DMS 273 treated with DMSO at 0.1 percent for 48 hours (cell line): ENCODE measurements at places on chromosomes 16 and 17.

DNA sequence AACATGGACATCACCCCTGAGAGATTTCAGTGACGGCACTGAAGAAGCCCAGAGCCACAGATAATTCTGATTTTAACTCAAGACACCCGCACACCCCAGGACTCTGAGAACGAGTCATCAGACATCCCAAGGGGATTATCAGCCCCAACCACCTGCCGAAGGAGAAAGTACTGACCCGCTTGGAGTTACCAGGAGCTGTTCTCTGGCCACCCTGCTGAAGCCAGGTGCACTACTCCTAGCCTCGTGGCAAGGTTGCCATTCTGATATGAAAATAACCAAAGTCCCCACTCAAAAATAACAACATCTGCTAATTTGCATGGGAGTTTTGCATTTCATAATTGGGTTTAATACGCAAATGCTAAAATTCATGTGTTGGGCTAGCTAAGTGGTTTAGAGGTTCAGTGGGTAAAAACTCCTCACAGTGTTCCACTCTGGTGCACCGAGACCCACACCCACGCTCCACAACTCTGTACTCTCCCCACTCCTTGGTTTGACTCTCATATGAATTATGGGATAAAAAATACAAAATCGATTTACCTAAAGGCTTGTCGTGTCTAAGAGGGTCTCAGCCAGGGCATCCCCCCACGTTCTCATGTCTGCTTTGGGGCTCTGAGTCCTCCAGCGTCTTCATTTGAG lies 143.0 kb upstream of the NOL11 start:
- DNase-seq = no peak

DNA sequence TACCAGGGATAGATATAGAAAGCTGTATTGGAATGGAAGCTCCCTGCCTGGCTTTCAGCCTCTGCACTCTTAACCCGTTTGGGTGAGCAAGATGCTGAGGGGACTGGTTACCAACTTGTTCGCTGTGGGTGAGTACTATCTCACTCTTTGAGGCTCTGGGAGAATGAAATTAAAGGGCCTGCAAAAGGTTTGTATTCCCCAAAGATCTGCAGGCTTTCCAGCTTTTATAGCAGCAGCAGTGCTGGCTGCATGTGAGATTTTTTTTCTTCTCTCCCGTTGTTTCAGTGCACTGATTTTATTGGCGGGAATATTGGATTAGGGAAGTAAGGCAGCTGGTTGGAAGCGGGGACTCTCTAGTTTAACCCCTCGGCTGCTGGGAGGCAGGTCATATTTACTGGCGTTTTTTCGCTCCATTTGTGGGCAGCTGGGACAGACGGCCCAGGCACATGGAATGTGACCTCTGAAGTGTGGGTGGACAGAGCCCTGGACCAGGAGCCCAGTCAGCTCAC lies 30.9 kb downstream of the C17orf75 start:
- peak; percentile 58 for DNase-seq

- no peak for DNase-seq
Observed at GRCh38 chr17:68954146-68954896, 871 bp downstream of the ABCA8 start.

DNA sequence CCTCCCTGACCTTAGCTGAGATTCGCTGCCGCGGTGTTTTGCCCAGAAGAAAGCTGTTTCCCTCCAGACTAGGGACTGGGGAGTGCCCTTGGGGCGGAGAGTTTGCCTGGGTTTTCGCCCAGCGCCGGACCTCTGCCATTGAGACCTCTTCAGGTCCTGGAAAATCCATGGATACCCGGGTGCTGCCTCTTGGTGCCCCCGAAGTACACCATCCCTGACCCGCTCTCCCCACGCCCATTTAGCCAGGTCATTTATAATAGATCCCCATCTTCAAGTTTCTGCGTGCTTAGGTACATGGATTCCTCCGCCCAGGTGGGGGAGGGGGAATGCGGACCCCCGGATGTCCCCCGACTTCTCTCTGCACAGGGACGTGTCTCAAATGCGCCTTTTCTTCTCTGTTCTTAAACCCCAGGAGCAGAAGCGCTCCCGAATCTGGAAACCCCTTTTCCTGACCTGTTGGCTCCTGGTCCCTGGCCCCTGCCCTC lies 15.0 kb upstream of the CBX8 start:
- no peak for DNase-seq

DNA sequence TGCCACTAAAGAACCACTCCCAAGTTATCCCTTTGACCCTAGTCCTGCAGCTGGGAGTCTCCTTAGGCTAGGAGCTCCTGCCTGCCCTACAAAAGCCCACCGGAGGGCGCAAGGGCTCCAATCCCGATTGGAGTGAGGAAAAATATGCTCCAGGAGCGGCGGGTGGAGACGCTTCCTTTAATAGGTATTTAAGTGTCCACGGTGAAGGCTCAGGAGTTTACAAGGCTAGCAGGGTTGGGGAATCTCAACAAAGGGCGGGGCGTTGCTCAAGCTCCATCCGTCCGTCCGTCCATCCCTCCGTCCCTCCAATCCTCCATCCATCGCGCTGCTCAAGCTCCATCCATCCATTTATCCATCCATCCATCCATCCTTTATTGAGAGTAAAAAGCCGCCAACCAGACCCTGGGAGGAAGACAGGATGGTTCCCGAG lies 556 bp upstream of the SPNS1 start:
- peak; percentile 40 for DNase-seq

- DNase-seq = no peak
Observed at GRCh38 chr16:73414638-73415037, 366.7 kb upstream of the ZFHX3 start.

GRCh38 chr16:84514295-84514873 lies 9.9 kb upstream of the MEAK7 start:
- DNase-seq = no peak

DNA sequence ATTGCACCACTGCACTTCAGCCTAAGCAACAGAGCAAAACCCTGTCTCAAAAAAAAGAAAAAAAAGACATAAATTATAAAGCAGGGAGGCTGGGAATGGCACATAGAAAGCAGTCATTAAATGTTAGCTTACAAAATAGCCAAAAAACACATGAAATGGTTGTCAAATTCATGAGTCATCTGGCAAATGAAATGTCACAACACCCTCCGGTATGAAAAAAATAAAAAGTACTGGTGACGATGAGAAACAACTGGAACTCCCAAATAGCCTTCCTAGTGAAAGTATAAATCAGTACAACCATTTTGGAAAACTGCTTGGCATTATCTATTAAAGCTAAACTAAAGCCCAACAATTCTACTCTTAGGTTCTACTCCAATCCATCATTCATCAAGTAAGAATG lies 3.5 kb upstream of the KATNB1 start:
- no peak for DNase-seq

- no peak for DNase-seq
Observed at GRCh38 chr17:21287703-21288449, 3.4 kb downstream of the MAP2K3 start.

GRCh38 chr17:58415371-58416055 lies 1.8 kb downstream of the RNF43 start:
- no peak for DNase-seq

DNA sequence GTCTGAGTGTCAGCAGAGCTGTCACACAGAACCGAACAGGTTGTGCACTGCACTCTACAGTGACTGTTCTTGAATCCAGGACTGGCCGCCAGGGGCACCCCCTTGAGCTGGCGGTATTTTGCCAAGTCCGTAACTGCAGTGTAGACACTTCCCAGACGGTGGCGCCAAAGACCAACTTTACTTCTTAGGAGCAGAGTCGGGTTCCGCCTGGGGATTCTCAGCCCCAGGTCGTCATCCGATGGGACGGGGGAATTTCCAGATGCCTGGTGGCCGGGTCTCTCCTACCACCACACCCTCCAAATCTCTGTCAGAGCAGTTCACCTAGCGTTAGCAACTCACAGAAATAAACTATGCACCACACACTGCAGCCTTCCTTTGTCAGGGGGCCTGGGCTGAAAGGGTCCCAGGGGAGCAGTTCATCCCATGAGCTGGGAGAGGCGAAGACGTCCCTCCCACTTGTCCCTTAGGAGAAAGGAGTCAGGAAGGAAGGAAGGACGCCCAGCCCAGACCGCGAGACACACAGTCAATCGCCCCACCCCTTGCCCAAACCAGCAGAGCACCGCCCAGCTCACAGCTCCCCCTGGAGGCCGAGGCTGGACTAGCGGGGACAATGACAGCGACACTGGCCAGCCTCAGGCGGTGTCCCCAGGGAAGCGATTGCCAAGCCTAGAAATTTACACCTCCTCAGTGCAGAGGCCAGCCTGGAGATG lies 7.4 kb upstream of the RIPOR1 start:
- DNase-seq = peak; percentile 83

DNA sequence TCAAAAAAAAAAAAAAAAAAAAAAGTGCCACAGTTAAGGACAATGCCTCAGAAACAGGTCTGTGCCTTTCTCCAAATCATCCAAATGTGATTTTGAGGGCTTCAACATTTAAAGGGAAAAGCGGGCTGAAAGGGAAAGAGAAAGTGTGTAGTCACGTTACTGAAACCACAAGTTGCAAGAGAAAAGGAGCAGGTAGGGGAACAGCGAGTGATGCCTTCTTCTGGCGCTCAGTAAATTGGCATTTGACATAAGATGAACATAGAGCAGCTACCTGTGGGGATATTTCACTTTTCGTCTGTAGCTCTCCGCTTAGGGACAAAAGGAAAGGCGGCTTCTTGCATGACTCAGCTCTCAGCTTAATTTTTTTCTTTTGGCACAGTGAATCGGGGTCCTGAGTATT lies 11.1 kb downstream of the CMTM2 start:
- no peak for DNase-seq

- no peak for DNase-seq
Observed at GRCh38 chr16:88698646-88699045, 7.6 kb downstream of the RNF166 start.

- no peak for DNase-seq
Observed at GRCh38 chr17:51666971-51667705, 406.8 kb downstream of the UTP18 start.

GRCh38 chr17:19407601-19408345 lies 3.3 kb upstream of the RNF112 start:
- DNase-seq = no peak

DNA sequence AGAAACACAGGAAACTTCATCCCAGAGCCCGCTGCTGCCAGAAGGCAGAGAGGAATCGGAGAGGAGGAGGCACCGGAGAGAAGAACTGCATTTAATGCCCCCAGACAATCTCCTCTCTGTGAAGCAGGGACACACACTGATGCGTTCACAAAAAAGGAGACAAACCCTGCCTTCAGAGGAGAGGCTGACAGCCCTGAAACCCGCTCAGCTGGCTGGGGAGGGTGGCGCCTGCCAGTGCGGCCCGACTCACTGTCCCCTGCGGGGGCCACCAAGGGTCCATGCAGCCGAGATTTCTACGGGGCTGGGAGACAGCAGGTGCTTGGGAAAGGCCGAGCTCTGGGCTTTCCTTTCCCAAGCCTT lies 21.9 kb upstream of the CACNG1 start:
- no peak for DNase-seq

DNA sequence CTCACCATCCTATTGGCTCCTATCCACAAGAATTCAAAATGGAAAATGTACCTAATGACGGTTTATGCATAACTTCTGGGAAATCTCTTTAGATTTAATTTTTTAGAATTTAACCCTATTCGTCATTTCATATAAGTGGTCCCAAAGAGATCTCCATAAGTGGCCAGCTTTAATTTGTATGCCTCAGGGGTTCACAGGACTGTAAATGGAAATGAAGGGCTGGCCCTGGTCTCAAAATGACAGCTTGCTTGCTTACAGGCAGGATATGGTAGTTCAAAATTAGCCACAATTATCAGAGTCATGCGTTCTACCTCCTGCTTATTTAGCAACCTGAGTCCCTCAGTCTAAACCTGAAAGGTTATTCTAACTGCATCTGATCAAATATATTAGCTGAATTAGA lies 6.6 kb upstream of the NACA2 start:
- DNase-seq = no peak

DNA sequence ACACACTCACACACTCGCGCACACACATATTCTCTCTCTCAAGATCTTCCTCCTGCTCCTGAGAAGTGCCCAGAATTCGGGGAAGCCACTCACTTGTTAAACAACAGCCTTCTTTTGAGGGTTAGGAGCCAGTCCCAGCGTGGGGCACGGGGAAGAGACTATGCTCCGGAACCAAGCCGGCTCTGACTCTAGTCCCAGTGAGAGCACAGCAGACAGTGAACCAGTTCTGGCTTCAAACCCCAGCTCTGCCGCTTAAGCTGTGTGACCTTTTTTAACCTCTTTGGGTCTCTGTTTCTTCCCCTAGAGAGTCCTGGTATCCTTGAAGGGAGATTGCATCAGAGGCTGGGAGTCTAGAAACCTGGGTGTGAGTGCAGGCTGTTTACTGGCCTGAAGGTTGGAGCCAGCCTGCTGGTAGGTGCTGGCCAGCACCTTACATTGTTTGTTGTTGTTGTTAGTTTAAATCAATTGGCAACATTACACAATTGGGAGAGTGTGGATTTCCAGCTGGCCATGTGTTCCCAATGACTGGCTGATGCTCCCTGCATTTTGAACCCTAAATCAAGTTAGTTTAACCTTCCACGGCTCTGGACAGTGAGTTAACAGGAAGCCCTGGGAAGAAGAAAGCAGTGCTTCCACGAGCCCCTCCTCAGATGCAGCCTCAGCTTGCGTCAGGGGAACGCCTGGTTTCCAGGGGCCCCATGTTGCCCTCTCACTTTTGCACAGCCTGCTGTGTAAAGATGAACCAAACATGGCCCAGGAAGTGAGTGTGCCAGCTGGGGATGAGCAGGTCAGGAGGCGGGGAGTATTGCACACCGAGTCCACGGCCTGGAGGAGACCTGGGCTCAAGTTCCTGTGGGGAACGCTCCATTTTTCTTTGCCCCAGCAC lies 71.5 kb downstream of the GAS7 start:
- no peak for DNase-seq

GRCh38 chr17:43956222-43956621 lies 2.5 kb upstream of the PYY start:
- no peak for DNase-seq

GRCh38 chr16:88815901-88816589 lies 4.3 kb upstream of the APRT start:
- DNase-seq = no peak

- DNase-seq = no peak
Observed at GRCh38 chr16:25747160-25747758, 55.5 kb downstream of the HS3ST4 start.

DNA sequence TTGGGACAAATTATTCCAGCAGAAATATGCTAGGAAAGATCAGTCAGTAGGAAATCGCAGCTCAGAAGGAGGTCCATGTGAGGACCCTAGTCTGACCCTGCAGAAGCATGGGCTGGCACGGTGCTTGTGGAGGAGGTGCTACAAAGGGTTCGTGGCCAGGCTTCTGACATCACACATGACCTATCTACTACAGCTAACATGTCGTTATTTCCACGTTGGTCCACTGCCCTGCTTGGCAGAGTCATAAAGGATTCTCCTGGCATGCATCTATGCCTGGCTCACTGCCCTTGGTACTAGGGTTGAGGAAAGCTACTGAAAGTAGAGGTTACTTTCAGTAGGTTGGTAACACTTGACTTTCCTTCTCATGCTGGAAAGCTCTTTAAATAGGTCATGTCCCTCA lies 118.1 kb upstream of the SHISA6 start:
- no peak for DNase-seq

GRCh38 chr16:69179328-69180010 lies 7.5 kb upstream of the SNTB2 start:
- DNase-seq = no peak

- no peak for DNase-seq
Observed at GRCh38 chr17:66268247-66268927, 34.0 kb upstream of the PRKCA start.

- no peak for DNase-seq
Observed at GRCh38 chr16:399340-400019, 2.2 kb upstream of the DECR2 start.

- DNase-seq = no peak
Observed at GRCh38 chr16:81633147-81633619, 145.9 kb upstream of the PLCG2 start.
